ENCODE measurements at places on chromosomes 2 and 18. TPM values are rescaled to one million over a fixed set of nuclear protein-coding genes. Genes with fewer than 3 reads are reported as not detected.

NOL4 gene
- total RNA-seq: not detected

G6PC2 gene
- total RNA-seq: not detected

LAMA3 gene
- total RNA-seq: 23.8 TPM

RAMP1 gene
- total RNA-seq: 1.5 TPM

ALLC gene
- total RNA-seq: not detected
